Thoracic aorta (tissue), 2 donors: ENCODE measurements at places on chromosomes 2 and 18. TPM values are rescaled to one million over a fixed set of nuclear protein-coding genes. Genes with fewer than 3 reads are reported as not detected.

AGFG1 gene
- total RNA-seq = 85.9 TPM

LYG2 gene
- not detected for total RNA-seq

GALNT14 gene
- total RNA-seq = 1.6 TPM

PRSS56 gene
- total RNA-seq = not detected

CABYR gene
- total RNA-seq = 1.8 TPM

KCNJ13 gene
- not detected for total RNA-seq

ACMSD gene
- not detected for total RNA-seq

ASB18 gene
- not detected for total RNA-seq

APCDD1 gene
- 75.8 TPM for total RNA-seq
